ENCODE measurements at places on chromosomes 13 and 19.

DNA sequence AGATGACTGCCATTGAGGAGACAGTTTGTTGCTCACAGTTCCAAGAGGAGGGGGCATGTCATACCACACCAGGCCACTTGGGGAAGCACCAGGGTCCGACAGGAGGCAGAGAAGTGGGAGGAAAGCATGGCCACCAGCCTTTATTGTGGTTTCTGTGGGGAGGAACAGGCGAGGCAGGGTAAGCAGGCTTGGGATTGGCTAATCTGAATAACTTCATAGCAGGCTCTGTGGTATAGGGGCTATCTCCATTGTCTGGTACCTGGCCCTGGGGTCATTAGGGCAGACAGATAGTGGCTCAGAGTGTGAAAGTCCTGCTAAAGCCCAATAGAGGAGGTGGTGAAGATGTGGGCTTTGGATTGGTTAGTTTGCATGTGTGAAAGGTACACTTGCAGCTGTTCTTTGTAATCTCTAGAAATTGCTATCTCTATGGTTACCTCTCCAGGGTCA is 35.5 kb downstream of the CBY2 start:
- no peak for DNase-seq

DNA sequence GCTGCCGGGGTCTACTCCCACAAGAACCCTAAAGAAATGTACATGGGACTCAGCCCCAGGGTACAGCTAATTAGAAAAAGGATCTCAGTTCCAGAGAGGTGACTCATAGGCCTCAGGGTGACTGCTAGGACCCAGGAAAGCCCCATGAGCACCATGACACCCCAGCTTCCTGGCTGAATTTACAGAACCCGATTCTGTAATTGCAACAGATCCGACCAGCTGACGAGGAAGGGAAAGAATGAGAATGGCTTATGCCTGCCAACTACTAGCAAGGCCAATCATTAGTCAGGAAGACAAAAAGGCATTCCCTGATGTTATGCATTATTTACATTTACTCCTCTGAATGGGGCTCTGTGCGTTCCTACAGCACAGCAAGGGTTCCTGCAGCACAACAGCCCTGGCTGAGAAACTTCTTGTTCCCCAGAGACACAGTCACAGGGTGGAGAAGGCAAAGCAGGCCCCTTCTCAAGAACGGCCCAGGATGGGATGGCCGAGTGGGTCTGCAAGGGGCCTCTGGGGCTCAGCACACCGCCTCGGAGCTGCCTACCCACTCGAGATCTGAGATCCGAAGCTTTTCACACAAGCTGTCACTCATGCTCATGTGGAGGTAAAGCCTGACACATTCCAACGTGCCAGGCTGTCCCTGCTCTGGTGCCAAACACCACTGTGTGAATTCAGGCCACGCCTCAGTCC is 27.2 kb downstream of the PBX4 start:
- DNase-seq = peak; percentile 95

GRCh38 chr13:33676045-33676989 is 141.6 kb upstream of the RFC3 start:
- peak; percentile 11 for DNase-seq

DNA sequence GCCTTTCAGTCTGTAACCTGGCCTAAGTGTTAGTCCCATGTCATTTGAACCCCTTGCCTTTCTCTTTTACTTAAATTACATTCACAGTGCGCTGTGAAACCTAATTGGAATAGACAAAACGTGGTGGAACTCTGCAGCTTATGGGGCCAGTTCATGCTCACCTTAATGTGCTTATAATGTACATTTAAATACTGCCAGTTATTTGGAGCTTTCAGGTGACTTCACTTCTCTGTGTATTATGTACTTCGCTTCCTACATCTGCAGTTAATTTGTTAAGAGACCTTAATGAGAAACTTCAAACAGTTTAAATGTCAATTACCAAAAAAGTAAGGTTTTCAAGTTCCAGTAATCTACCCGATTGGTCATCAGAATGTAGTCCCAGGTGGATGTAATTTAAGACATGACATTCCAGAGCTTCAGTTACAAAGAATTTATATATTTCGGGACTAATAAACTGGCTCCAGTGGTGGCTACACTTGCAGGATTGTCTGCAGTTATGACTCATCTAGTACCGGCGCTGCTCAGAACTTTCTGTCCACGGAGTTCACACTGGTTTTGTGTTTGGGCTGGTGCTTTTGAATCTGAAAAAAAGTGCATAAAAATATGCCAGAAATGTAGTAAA is 125.3 kb downstream of the TM9SF2 start:
- no peak for DNase-seq

GRCh38 chr13:29810145-29810742 is 40.2 kb downstream of the UBL3 start:
- DNase-seq = no peak

DNA sequence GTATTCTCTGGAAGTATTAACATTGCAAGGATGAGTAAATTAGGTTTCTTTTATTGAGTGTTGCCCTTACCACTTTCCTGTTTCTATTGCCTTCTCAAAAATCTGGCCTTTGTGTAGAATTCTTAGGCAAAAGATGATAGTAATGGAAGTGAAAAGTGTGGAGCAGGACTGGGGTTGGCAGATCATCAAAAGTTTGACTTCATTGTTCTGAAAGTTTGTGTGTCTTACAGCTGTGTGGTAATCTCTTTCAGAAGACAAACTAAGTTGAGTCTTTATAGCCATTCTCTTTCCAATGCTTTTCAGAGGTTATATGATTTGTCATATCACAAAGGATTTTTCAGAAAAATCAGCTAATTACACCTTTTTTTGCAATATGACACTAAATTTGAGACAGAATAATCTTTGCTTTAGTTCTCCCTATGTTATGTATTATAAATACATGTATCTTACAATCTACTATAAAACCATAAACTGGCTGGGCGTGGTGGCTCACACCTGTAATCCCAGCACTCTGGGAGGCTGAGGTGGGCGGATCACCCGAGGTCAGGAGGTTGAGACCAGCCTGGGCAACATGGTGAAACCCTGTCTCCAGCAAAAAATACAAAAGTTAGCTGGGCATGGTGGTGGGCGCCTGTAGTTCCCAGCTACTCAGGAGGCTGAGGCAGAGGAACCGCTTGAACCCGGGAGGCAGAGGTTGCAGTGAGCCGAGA is 8.7 kb upstream of the KCNRG start:
- no peak for DNase-seq

DNA sequence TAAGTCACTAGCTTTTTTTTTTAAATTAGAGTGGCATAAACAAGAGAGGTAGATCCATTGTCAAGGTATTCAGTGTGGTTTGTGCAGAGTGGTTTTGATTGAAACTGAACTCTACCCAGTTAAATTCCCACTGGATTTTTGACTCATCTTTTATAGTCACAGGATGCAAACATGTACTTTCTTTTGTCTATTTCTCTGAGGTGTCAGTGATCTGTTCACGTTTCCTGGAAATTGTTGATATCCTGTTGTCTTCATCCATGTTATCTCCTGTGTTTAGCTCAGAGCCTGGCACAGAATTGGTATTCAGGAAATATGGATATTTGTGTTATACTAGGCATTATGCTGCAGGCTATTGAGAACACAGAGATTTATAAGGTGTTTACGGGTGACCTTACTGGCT is 119.7 kb downstream of the PCCA start:
- DNase-seq = no peak

GRCh38 chr13:106213028-106213757 is 322.3 kb downstream of the EFNB2 start:
- no peak for DNase-seq

Data from GM04503 (cell line).